ENCODE measurements at places on chromosomes 11 and 22.

- no peak for DNase-seq
These were observed 102.5 kb downstream of the KCNA4 start for GRCh38 chr11:29914203-29914930.

DNA sequence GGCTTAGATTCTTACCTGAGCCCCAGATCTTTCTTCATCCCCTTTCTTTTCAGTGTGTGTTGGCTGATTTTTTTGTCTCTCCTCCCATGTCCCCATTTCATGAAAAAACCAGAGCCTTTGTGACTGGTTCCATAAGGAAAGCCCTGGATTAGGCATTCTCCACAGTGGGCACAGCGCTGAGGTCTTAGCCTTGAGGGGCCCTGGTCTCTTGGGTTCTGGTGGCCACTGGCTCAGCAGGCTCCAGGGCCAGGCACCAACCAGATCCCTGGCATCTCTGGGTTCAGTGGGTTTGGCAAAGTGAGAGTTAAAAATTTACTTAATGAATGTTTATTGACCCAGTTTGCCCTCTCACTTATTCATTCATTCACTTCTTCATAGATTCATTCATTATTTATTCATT is 49.5 kb upstream of the ACCSL start:
- no peak for DNase-seq

DNA sequence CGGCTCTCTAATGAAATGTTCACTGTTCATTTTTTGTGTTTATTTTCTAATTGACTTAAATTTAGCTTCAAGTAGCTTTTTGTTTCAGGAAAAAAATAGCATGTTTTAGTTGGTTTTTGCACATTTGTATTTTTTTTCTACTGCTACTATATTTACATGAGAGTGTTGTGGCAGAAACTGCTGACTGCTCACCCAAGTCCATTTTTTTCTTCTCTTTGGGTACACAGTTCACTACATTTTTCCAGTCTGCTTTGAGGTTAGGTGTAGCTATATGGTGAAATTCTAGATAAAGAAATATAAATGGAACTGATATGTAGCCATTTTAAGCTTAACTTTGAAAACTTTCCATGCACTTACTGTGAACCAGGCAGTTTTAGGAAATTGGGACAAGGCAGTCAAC is 216.7 kb upstream of the C11orf87 start:
- no peak for DNase-seq

DNA sequence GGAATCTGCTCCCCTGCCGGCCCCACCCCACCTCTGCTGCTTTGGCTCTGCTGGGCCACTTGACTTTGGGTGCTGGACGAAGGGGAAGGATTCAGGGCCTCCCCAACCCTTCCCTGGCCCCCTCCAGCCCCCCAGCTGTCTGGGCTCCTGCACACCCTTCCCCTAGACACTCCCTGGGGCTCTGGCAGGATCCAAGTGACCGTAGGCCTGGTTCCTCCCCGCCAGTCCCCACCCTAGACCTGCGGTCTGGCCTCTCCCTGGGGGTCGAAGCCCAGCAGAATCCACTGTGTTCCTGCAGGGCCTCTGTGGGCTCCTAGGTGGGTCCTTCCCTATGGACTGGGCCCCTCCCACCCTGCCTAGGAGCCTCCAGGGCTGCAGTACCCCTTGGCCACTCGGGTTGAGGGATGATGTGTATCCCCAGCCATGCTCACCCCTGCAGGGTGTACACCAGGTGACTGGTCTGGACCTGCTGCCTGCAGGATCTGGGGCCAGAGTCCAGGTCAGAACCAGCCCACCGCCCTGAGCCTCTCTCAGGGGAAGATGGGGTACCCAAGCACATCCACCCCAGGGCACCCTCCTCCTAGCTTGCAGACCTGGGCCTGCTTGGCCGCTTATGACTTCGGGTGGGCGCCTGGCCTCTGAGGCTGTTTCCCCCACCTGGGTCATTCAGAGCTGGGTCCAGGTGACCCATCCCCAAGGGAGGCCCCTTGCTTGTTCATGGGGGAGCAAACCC is 5.6 kb downstream of the PIM3 start:
- DNase-seq: no peak

GRCh38 chr11:109783840-109784239 is 309.4 kb upstream of the ZC3H12C start:
- DNase-seq: no peak

DNA sequence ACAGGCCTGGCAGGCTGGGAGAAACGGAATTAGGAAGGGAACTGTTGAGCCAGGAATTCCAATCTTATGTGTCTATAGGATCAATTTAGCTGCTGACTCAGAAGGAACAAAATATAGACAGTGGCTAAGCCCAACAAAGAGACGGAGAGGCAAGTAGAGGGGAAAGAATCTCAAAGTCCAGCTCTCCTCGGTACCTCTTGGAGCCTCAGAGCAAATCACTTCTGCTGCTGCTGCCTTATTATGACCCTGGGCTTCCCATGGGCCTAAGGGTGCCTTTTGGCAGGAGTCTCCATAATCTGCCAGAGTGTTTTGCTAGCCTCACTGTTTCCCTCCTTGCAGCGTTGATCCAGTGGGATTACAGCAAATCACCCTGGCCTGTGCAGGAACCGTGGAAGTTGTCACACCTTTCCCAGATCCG is 31.7 kb downstream of the PAX6 start:
- no peak for DNase-seq

GRCh38 chr11:61574611-61575010 is 6.3 kb downstream of the SYT7 start:
- no peak for DNase-seq

DNA sequence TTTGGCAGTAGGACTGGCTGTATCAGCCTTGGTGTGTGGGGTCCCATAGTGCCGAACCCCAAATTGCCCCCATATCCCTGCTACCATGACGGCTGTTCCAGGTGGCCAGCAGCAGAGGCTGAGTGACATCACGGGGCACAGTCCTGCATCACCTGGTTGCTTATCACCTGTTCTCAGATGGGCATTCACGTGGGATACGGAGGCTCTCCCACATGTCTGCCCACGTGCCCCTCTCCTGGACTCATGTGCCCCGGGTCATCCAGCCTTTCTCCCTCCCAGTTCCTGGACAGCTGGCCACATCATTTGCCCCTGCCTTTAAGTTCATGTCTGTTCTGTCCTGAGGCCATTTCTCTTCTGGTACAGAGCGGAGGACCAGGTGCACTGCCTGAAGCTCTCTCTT is 431.0 kb upstream of the B3GAT1 start:
- DNase-seq: no peak

GRCh38 chr11:72209101-72209500 is 7.5 kb upstream of the FOLR2 start:
- DNase-seq: no peak

- DNase-seq: no peak
These were observed 6.0 kb downstream of the MALAT1 start for GRCh38 chr11:65504674-65505465.

DNA sequence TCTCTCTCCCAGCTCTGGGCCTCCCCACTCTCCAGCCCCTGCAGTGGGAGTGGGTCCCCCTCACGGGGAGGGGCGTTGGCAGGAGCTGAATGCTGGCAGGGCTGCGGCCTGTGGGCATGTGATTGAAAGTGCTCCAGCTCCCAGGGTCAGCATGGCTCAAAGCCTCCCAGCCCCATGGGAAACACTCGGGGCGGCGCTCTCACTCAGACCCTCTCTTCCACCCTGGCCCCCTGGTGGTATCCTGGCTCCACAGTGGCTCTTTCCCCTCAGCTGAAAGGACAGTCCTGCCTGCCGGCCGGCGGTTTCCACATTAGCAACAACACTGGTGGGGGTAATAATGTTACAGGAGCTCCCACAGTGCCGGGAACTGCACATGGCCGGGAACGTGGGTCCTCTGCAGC is 35.5 kb downstream of the POLR3H start:
- no peak for DNase-seq

GRCh38 chr11:79314906-79315689 is 125.7 kb downstream of the TENM4 start:
- no peak for DNase-seq

- no peak for DNase-seq
These were observed 2.1 kb downstream of the C22orf23 start for GRCh38 chr22:37951305-37951704.

DNA sequence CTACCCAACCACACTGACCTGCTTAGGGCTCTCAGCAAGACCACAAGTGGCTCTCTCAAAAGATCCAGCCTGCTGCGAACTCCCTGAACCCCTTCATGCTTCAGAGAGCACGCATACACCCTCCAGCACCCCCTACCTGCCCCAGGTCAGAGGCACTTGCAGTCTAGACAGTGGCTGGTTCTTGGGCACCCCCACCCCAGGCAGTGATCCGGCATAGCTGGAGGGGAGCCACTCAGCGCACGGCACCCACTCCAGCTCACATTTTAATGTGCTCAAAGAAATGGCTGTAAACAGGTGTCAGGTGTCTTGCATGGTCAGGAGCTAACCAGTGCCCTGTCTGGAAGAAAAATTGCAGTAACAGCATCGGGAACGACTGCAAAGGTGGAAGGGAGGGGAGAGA is 140.8 kb downstream of the PKNOX2 start:
- no peak for DNase-seq

DNA sequence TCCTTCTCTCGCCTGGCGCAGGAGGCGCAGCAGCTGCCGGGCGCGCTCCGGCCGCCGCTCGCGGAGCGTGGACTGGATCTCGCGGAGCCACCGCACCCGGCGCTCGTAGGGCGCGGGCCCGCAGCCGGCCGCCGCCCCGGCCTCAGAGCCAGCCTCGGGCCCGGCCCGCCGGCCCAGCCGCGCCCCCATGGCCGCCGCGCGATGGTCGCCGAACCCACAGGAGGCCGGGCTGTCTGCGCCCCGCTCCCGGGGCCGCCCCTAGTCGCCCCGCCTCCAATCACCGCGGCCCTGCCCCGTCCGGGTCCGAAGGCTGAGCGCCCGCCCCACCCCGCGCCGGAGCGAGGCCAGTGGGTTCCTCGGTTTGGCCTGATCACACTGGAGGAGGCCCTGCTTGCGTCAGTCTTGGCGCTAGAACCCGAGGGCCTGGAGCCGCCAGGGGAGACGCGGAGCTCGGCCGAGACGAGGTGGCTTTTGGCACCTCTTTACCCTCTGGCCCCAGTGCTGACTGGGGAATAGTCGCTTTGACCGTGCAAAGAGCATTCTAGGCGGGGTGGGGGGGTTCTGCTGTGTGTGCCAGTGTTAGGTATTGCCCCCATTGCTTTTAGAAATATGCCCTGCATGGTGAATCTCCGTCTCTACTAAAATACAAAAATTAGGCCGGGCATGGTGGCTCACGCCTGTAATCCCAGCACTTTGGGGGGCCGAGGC is at the start of gene LRRC75B:
LRRC75B (minus strand) TSS at position 223 of the 708 bp plus-strand sequence; CDS start at position 189, 34 bp downstream.
- no peak for DNase-seq

DNA sequence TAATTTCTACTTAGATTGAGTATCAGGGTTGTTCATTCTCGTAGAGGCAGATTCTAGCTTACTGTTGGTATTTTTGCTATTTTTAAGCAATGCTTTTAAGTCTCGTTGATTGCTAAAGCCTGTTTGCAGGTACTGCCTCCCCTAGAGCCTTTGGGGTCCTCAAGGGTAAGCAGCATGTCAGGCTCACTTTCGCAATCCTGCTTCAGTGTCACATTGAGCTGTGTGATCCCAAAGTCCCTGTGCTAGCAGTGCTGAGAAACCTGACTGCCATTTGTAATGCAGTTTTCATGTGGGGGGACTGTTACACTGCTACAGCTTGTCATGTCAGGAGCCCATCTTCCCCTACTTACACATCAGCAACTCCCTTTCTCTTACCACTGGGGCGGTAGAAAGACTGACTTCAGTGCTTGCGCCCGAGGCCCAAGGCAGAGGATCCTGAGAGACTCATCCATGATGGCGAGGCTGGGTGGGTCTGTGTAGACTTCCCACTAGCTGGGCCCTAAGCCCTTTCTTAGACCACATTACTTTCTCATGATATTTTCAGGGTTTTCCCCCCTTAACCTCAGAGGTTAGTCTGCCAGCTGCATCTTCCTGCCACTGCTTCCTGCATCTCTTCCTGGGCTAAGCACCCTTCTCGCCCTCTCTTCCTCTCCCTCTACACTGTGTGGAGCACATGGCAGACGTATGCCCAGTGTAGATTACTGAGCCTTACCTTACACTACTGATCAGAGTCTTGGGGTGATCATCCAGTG is 40.8 kb upstream of the ST14 start:
- peak; percentile 1 for DNase-seq

GRCh38 chr11:73415854-73416615 is 39.8 kb downstream of the RELT start:
- DNase-seq: no peak

DNA sequence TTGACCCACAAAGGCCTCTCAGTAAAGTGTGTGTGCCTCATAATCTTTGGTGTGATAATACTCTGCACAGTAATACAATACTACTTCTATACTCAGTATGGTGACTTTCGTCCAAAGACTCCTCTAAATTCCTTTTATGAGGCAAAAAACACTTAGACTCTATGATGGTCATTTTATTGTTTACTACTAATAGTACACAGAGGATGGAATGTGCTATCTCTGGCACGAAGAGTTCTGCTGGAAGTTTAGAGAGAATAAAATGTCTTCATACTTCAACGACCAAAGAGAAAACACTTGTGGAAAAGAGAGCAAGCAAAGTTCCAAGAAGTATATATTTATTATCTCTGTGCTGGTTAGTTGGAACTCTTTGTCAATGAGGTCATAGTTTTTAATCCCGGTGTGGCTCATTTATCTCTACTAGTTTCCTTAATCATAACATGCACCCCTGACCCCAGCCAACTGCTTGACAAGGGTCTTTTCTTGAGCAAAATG is 7.5 kb upstream of the CSTF3 start:
- DNase-seq: no peak

DNA sequence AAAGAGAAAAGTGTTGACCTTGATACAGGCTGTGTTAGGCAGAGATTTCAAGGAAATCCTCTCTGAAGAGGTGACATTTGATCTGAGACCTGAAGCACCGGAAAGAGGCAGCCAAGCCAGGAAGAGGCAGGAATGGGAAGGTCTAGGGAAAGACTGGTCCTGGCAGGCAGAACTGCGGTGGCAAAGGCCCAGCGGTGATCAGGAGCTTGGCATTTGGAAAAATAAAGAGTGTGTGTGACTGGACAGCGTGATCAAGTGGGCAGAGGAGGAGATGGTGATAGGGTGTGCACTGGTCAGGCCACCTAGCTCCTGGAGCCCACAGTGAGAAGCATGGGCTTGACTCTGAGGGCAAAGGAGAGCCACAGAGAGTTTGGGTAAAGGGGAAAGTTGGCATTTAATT is 27.2 kb upstream of the GAB4 start:
- no peak for DNase-seq

DNA sequence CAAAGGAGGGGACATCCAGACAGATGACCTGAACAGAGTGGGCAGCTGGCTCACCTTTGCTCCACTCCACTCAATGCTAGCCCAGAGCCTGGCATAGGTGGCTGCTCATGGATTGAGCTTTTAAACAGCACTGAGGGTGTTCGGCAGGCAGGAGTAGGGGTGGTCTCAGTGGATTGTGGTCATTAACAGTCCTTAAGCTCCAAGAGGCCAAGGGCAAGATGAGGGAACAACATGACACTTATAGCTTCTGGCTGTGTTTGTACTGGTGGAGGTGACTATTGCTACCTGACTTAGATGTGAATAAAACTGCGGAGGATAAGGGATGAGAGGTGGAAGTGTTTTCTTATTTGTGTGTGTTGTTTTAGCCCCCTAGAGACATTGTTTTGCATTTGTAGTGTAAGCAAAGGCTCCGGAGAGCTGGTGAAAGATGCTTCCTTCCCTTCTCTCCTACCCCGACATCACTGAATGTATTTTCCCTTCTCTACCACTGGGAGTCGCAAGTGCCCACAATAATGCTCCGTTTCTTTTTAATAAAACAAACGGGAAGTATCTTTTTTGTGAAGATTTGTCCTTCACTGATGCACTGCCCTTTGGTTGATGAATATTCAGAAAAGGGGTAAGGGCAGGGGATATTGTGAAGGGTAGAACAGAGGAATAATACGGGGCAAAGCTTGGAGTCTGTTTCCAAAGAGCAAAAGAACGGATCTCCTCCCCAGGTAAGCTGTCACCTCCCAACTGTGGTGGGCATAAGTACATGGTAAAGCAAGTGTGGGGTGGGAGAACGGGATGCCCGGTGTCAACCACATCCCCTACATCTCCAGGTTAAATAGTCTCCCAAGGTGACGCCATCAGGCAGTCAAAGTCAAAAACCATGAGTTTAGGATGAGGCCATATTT is 27.5 kb upstream of the MTNR1B start:
- DNase-seq: no peak
